ENCODE measurements at places on chromosomes 13 and 19.
A peak's percentile ranks its signal among the peaks of the same experiment; 100 is the strongest.

DNA sequence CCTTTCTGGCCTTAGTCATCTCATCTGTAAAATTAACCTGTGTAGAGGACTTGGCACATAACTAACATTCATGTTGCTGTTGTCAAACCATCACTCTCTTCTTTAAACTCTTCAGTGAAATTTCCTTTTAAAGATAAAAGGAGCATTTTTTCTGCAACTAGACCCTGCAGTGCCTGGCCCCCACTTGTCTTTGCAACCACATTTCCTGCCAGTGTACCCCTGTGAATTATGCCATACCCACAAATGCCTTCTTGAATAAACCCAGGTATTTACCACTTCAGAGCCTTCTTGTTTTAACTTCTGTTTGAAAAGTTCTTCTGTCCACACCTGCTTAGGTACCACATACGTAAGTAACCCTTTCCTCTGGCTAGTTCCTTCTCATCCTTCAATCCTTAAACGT, 118.8 kb downstream of the CDK8 start:
- DNase-seq = no peak

GRCh38 chr19:46742926-46743480, 2.9 kb upstream of the FKRP start:
- DNase-seq = no peak

GRCh38 chr13:114124921-114125320, 7.5 kb downstream of the RASA3 start:
- peak; percentile 71 for DNase-seq

- DNase-seq = peak; percentile 97
Observed at GRCh38 chr19:15555759-15556633, 47.7 kb downstream of the CYP4F22 start.

GRCh38 chr19:41997851-41998229, 3.8 kb upstream of the ATP1A3 start:
- no peak for DNase-seq

GRCh38 chr19:14400951-14401431, 18.1 kb downstream of the DDX39A start:
- DNase-seq = no peak

GRCh38 chr19:3304871-3305423, 61.4 kb upstream of the NFIC start:
- peak; percentile 72 for DNase-seq

DNA sequence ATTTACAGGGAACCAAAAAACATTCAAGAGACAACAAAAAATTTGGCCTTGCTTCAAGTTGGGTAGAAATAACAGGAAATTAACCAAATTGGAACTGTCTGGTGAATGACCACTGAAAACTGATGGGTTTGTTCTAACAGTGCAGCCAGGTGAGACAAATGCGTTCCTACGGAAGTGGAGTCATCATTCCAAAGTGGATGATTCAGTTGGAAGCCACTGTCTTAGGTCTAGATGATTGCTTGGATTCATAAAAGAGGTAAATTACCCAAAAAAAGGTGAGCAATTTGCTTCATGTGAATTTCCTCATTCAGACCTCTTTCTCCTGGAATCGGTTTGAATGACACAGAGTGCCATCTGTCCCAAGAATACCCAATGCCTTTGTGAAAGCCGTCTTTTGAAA, 87.1 kb upstream of the IPO5 start:
- no peak for DNase-seq

- DNase-seq = no peak
Observed at GRCh38 chr19:38684078-38684861, 36.8 kb downstream of the ACTN4 start.

- no peak for DNase-seq
Observed at GRCh38 chr13:45133396-45134118, 13.2 kb downstream of the GTF2F2 start.

DNA sequence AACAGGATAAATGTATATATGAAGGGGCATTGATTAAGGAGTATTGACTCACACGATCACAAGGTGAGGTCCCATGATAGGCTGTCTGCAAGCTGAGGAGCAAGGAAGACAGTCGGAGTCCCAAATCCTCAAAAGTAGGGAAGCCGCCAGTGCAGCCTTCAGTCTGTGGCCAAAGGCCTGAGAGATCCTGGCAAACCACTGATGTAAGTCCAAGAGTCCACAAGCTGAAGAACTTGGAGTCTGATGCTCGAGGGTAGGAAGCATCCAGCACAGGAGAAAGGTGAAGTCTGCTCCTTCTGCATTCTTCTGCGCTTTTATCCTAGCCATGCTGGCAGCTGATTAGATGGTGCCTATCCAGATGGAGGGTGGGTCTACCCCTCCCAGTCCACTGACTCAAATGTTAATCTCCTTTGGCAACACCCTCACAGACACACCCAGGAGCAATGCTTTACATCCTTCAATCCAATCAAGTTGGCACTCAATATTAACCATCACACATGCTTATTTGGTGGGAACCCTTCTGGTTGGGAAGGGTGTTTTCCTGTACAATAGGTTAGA, 55.1 kb downstream of the SLAIN1 start:
- no peak for DNase-seq

GRCh38 chr13:29160862-29161261, 340.7 kb downstream of the MTUS2 start:
- DNase-seq = no peak

DNA sequence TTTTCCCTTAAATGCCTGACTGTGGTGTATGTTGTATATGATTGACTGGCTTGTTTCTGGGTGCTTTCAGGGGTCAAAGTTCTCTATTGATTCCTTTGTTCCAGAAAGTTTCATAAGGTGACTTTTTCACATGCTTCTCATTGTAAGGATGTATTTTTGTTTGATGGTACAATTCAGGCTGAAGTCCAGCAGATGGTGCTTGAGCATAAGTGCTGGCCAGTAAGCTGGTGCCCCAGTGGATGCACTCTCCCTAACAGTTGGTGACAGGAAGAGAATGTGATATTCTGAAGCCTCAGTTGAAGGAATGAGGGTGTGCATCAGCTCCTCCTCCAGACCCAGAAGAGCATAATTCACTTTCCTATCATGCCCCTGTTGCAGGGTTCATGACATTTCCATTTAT, 1941.6 kb upstream of the PRR20A start:
- no peak for DNase-seq
